CD4-positive, CD25-positive, alpha-beta regulatory T cell (primary cell): ENCODE measurements at places on chromosomes 5 and 9. TPM values are rescaled to one million over a fixed set of nuclear protein-coding genes. Genes with fewer than 3 reads are reported as not detected.

GRCh38 chr5:135433681-135434426, 13.3 kb downstream of the DCANP1 start:
- no peak for DNase-seq

NR6A1 gene
- not detected for polyA plus RNA-seq

DNA sequence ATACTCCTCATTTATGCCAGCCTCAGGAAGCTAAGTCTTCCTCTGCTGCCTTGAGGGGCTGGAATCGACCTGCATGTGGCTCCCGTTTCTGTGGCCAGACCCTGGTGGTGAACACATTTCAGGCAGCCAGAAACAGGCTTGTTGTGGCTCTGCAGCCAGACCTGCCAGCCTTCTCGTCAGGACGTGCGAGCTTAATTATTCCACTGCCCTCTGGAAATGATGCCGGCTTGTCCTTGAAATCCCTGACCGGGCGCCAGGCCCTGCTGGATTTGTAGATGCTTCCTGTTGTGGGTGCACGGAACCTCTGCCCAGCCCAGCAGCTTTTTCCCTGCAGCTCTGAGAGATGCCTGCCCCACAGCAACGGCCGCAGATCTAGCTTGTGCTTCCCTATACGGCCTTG, 41.6 kb downstream of the PDZD2 start:
- DNase-seq = no peak

DNA sequence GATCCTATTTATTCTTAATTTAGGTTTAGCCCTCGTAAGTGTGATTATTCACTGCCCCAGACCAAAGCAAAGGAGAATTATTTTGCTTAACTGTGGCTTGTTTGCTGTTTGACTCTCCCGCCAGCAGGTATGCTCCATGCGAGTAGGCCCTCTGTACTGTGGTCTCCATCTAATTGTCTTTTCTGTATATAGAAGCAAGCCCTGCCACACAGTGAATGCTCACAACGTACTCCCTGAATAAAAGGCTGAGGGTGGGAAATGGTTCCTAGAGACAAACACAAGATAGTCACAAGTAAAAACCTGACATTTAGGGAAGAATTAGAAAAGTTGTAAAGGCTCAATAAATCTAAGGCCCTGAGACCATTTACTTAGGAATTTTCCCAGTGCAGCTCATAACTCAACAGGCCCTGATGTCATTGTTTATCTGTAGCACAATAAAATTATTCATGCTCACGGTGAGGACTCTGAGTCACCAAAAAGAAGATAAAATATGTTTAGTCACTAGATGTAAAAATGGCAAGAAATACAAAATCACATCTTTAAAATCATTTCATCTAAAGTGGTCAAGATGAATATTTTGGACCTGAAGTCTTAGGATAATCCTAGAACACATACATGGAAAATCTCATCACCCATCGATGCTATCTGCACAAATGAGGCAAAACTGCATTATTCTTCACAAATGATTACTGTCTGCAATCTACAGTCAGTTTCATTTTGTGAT, 473.2 kb downstream of the ENC1 start:
- no peak for DNase-seq

DNA sequence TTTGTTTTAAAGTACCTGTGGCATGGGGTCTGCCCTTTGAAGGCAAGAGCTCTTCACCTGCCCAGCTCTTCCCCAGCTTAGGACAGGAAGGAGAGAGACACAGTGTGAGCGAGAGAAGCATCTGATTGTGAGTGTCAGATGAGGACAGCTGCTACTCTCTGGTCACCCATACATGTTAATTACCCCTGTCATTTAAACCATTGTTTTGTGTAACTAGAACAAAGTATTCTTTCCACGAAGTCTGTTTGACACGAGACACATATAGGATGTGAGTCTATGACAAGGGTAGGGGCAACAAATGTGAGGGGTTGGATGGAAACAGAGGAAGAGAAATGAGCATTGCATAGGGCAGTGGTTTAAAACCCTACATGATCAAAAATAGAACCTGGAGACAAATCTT, 3.0 kb upstream of the CD274 start:
- DNase-seq = no peak
